ENCODE measurements at places on chromosomes 6 and 20. TPM values are rescaled to one million over a fixed set of nuclear protein-coding genes. Genes with fewer than 3 reads are reported as not detected.

DNA sequence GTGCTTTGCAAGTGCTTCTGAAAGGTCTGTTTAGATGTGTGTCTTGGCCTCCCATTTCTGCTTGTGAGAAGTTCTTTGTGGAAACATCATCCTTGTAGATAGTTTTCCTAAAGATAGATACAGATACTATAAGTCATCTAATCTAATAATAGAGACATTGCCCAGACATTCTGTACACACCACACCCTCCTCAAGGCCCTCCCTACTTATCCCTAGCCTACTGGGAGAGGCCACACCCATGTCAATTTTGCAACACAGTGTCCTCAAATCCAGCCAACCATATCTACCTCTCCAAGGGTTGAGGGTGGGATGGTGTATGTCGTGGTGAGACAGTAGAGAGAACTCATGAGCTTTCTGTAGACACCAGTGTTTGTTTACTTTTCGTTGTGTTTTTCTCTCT, 6.2 kb downstream of the KDM1B start:
- no peak for DNase-seq

DNA sequence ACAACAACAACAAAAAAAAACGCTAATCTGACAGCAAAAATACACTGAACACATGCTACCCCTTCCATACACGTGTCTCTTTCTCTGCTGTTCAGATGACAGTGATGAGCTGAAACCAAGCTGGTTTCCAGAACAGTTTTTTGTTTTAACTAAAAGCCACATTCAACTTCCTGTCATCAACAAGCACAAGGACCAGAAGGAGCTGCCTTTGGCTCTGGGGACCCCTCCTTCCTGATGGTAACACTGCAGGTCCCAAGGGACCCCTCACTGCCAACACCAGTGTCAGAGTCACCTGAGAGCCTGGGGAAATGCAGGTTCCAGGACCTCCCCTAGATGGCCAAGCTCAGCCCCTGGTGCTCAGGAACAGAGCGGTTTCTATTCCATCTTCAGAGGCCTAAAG, 6.0 kb downstream of the CST7 start:
- DNase-seq: peak; percentile 9

DNA sequence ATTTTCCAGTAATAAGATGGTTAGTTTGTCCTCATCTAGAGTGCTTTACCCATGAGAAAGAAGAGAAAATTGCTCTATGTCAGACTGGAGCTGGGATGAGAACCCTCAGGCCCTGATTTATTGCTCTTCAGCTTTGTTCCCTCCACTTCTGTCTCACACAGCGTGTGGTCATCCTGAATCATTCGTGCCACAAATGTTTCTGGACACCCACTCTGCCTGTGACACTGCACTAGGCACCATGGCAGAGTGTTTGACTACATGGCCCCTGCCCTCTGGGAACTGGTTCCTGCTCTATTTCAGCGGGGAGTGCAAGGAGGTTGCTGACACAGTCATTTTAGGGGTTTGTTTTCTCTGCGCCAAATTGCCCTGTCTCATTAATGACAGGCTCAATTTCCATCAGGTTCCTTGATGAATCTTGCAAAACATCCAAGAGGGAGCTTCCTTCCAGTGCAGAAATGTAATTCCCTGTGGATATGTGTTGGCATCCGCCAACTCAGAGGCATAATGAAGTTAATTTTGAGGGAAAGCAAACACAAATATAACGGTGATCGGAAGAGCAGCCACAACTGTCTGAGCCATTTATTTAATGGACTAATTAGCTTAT, 207.5 kb downstream of the CLIC5 start:
- DNase-seq: no peak

DNA sequence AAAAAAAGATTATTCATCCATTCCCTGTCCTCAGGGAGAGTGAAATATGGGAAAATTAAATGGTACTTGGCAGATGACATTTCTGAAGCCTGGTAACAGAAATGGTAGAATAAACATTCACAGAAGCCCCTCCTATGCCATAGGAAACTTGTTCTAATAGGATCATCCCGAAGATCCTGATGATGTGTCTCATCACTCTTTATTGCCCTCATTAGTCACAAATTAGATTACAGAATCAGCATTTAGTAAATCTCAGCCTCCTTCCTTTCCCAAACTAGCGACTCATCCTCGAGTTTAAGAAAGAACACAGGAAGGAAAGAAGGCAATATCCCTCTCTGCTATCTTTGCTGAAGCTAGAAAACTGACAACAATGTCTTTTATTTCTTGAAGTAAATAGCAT, 154.4 kb downstream of the TMEM200A start:
- DNase-seq: no peak

- DNase-seq: no peak
Measured at GRCh38 chr6:14217728-14218518, 100.4 kb downstream of the CD83 start.

- no peak for DNase-seq
Measured at GRCh38 chr6:89794324-89794723, 25.3 kb downstream of the MDN1 start.

Gene TPD52L1
- 22.5 TPM for total RNA-seq

Data from pancreas (tissue), 10 donors.